Vagina (tissue), 2 donors: ENCODE measurements at places on chromosomes 2 and 18.

DNA sequence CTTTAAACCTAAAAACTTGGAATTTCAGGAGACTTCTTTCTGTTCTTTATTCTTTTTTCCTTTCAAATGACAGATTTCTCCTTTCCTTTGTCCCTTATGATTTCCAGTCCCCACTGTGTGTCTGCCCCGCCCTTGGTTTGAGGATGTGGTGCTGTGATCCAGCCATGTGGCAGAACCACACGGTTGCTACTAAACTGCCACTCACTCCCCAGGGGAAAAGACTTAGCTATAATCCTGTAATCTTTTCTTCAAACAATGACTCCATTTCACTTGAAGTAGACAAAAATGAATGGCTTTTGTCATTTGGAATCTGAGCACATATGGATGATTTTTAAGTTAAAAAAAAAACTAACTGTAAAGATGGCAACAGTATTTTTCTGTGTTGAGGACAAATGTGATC, 76.2 kb upstream of the STAM2 start:
- H3K4me3 ChIP-seq = no peak overlapping the region
- no peaks in the 10 kb centered on the region for H3K27me3 ChIP-seq
- no peak for DNase-seq

GRCh38 chr2:42107249-42108042, 59.6 kb downstream of the PKDCC start:
- H3K27me3 ChIP-seq = no peaks in the 10 kb centered on the region
- H3K36me3 ChIP-seq = no peaks in the 10 kb centered on the region
- DNase-seq = no peak
- peaks cover 6% of the 10 kb centered on the region for H3K4me1 ChIP-seq
- H3K4me3 ChIP-seq = no peak overlapping the region

GRCh38 chr2:86485103-86485502, 43.9 kb downstream of the KDM3A start:
- H3K27me3 ChIP-seq = no peaks in the 10 kb centered on the region
- no peak overlapping the region for H3K27ac ChIP-seq
- no peak overlapping the region for H3K4me3 ChIP-seq
- DNase-seq = no peak
- H3K4me1 ChIP-seq = peaks cover 19% of the 10 kb centered on the region

GRCh38 chr2:41972819-41973218, 75.0 kb upstream of the PKDCC start:
- H3K27me3 ChIP-seq = no peaks in the 10 kb centered on the region
- H3K27ac ChIP-seq = no peak overlapping the region
- H3K36me3 ChIP-seq = no peaks in the 10 kb centered on the region
- DNase-seq = no peak
- no peak overlapping the region for H3K4me3 ChIP-seq
- peaks cover 5% of the 10 kb centered on the region for H3K4me1 ChIP-seq

DNA sequence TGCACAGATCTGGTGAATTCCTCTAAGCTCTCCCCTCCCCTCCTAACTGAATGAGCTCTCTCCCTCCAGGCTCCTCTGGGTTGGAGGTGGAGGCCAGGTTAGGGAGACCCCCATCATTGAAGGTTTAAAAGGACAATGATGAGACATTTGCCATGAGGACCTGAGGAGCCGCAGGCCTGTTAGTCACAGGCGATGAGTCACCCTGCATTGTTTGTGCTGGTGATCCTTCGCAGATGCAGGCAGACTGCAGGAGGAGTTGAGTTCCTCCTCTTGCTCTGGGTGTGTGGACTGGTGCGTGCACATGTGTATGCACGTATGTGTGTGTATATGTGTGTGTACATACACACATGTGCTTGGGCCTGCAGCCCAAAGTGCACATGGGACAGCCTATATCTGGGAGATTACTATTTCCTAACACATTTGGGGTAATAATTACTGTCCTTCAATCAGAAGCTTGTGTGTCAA, 42.0 kb downstream of the MCFD2 start:
- peak overlapping the region; percentile 86 for H3K27ac ChIP-seq
- H3K27me3 ChIP-seq = no peaks in the 10 kb centered on the region
- H3K4me1 ChIP-seq = peaks cover 75% of the 10 kb centered on the region
- H3K4me3 ChIP-seq = no peak overlapping the region
- peak; percentile 98 for DNase-seq
- no peaks in the 10 kb centered on the region for H3K36me3 ChIP-seq

DNA sequence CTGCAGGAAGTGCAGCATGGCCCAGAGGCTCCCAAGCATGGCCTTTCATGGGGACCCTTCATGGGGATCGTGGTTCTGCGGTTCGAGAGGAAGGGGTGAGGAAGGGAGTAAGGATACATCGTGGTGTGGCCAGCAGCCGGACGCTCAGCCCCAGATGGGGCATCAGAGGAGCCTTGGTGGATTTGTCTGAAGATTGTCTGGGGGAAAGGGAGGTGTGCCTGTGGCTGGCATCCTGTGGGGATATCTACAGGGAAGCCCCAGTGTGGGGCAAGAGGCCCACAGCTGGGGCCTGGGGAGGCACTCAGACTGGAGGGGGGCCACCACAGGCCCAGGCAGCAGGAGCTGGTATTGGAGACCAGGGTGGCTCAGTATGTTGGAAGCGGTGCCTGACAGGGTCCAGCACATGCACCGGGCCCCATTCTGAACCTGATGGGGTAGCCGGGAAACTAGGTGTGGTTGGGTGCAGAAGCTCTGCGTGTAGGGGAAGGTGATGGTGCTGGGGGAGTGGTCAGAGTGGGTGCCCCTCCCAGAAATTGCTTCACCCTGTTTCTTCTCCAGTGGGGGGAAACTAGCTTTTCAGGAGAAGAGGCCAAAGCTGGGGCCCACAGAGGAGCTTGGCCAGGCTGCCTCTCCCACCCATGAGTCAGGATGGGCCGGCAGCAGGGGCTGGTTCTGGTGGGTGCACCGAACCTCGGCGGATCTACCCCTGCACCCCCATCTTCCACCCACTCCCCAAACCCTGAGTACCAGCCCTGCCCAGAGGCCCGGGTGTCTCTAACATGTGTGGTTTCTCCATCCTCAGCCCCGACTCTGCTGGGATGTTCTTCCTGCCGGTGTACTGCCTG, 274.4 kb upstream of the HDAC4 start:
- no peaks in the 10 kb centered on the region for H3K27me3 ChIP-seq
- no peaks in the 10 kb centered on the region for H3K36me3 ChIP-seq
- no peak for DNase-seq
- no peak overlapping the region for H3K27ac ChIP-seq
- H3K4me3 ChIP-seq = no peak overlapping the region

DNA sequence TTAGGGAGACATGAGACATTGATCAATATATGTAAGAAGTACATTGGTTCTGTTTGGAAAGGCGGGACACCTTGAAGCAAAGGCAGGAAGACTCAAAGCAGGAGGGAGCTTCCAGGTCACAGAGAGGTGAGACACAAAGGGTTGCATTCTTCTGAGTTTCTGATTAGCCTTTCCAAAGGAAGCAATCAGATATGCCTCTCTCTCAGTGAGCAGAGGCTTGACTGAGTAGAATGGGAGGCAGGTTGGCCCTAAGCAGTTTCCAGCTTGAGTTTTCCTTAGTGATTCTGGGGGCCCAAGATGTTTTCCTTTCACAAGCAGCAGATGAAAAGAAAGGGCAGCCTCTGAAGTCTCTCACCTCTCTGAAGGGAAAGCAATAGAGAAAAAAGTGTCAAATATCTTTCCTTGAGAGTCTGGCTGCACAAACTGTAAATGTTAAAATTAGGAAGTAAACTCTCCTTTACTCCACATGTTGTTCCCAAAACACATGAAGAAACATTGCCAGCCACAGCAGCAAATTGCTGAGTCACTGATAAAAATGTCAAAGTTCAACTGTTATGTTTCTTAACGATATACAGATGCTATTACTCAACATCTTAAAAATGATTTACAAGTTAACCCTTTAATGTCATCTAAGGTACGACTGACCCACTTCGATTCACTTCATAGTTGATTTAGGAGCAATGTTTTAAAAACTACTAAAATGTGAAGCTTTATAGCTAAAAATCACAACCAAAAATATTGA, 40.3 kb downstream of the CYB5A start:
- H3K4me3 ChIP-seq = no peak overlapping the region
- no peak overlapping the region for H3K27ac ChIP-seq
- no peaks in the 10 kb centered on the region for H3K27me3 ChIP-seq
- DNase-seq = no peak
- no peaks in the 10 kb centered on the region for H3K36me3 ChIP-seq
- H3K4me1 ChIP-seq = peaks cover 29% of the 10 kb centered on the region

GRCh38 chr2:223566396-223566795, 35.8 kb downstream of the SCG2 start:
- DNase-seq = no peak
- no peaks in the 10 kb centered on the region for H3K36me3 ChIP-seq
- no peaks in the 10 kb centered on the region for H3K27me3 ChIP-seq
- no peaks in the 10 kb centered on the region for H3K4me1 ChIP-seq

DNA sequence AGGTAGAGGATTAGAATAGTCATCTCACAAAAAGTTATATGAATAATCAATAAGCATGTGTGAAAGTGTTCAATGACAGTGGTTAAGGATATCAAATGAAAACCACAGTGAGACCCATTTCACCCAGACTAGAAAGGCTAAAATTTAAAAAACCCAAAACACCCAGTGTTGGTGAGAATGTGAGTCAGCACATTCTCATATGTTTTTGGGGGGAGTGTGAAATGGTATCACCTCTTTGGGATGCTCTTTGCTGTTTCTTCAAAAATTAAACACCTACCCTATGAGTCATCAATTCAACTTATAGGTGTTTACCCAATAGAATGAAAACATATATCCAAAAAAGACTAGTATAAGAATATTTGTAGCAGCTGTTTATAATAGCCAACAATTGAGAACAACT, 69.8 kb downstream of the MAP3K20 start:
- H3K4me1 ChIP-seq = peaks cover 13% of the 10 kb centered on the region

DNA sequence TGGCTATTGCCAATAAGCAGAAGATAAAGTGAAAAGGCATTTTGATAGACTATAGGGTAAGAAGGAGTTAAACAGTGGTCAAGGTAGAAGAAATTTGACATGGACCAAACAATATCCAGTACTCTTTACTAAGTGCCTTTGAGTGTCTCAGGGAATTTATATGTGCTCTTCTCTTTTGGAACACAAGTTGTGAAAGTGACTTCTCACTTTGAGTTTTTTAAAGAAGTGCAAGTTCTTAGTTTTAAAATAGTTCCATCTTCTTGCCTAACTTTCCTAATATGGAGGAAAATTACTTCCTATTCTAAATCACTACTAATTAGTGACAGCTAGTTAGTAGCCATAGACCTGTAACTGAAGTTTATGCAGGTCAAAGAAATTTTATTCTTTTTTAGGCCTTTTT, 63.4 kb downstream of the AFTPH start:
- H3K27ac ChIP-seq = no peak overlapping the region
- H3K4me3 ChIP-seq = no peak overlapping the region

- peaks cover 48% of the 10 kb centered on the region for H3K4me1 ChIP-seq
- H3K4me3 ChIP-seq = peak overlapping the region; percentile 13
- no peaks in the 10 kb centered on the region for H3K36me3 ChIP-seq
- no peaks in the 10 kb centered on the region for H3K27me3 ChIP-seq
Observed at GRCh38 chr18:57793302-57793986, 9.7 kb downstream of the ATP8B1 start.

- H3K4me1 ChIP-seq = peaks cover 27% of the 10 kb centered on the region
- DNase-seq = no peak
- no peak overlapping the region for H3K4me3 ChIP-seq
Observed at GRCh38 chr2:9758741-9759140, 84.5 kb upstream of the TAF1B start.

DNA sequence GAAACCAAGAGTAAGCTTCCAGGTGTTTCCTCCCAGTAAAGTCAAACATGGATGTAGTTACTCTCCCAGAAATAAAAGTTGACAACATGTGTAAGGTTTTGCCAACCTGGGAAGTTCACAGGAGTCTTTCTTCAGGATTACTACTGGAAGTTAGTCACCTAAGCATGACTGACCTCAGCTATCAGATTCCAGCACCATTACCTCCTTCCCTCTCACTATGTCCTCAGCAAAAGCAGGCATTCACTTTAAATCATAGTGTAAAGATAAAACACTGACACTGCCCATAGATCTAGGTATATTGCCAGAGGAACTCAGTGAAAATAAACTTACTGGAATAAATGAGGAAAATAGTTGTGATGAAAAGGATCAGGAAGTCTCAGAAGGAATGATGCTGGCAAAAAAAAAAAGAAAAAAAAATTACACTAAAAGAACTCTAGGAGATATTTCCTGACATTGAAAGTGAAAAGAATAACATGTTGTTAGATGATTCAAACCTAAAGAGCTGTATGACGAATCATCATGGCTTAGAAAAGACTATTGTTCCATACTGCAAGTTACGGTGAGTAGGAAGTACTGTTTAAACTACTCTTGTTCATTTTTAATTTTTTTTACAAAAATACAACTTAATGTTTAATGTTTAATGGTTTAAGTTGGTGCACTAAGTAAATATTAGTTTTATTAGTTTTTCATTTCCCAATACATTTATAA, 484.5 kb upstream of the ZNF804A start:
- no peak for DNase-seq
- H3K4me3 ChIP-seq = no peak overlapping the region
- no peak overlapping the region for H3K27ac ChIP-seq
- H3K27me3 ChIP-seq = no peaks in the 10 kb centered on the region

DNA sequence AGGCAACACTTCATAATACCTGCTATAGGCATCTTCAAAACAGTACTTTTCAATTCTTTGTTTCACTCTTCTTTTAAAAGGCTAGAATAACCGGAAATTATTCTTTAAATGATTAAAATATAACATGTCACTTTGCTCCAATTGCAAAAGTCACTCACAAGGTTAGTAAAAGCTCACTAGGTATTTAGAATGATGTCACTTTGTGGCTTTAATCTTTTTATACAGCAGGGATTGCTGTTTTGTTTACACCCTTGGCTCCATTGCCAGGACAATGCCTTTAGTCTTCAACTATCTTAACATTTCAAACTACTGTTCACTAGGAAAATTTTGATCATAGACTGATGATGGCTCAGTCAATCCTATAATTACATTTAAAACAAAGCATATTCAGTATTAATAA, 157.1 kb downstream of the BAZ2B start:
- DNase-seq = no peak
- H3K36me3 ChIP-seq = no peaks in the 10 kb centered on the region
- H3K4me1 ChIP-seq = peaks cover 19% of the 10 kb centered on the region
- H3K4me3 ChIP-seq = no peak overlapping the region

- no peaks in the 10 kb centered on the region for H3K27me3 ChIP-seq
- no peak overlapping the region for H3K27ac ChIP-seq
- H3K4me1 ChIP-seq = no peaks in the 10 kb centered on the region
Observed at GRCh38 chr2:11093467-11093866, 61.8 kb upstream of the SLC66A3 start.

GRCh38 chr18:55003695-55004094, 44.4 kb upstream of the CCDC68 start:
- DNase-seq = no peak
- H3K36me3 ChIP-seq = no peaks in the 10 kb centered on the region
- no peak overlapping the region for H3K4me3 ChIP-seq
- no peaks in the 10 kb centered on the region for H3K27me3 ChIP-seq
- H3K4me1 ChIP-seq = no peaks in the 10 kb centered on the region
